ENCODE measurements at places on chromosomes 6 and 20.

DNA sequence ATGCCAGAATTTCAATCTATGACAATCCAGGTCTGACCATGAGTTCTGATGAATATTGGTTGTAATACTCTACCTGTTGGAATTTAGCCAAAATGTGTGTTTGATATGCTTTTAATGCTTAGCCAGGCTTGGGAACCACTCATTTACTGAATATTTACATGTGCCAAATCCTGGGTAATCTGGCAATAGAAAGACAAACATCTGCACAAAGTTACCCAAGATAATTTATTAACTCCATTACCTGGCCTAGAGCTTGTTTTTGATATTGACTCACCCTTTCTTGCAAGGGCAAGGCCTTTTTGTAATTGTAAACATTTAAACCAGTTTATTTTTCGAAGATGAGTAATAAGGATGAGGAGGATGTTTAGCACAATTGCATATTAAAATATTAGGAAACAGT is 13.5 kb upstream of the CD2AP start:
- no peak for DNase-seq

- no peak for DNase-seq
Observed at GRCh38 chr20:63411898-63412631, 50.9 kb upstream of the CHRNA4 start.

GRCh38 chr20:44862286-44862685 is 23.2 kb upstream of the YWHAB start:
- no peak for DNase-seq

DNA sequence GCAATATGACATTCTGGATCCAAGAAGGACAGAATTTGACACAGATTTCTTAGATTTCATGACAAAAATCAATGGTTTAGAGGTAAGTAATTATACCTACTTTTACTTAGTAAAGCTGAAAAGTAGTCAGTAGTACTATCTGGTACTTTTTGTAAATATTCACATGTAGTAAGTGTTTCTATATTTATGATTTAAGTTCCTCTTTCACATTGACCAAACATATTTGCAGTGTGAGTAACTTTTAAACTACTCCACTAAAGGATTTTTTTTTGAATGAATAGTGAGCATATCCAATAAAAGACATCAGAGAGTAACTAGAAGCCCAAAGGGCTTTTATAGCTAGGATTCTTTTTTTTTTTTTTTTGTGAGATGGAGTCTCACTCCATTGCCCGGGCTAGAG is 60.8 kb downstream of the DNAH8 start:
- DNase-seq = no peak

DNA sequence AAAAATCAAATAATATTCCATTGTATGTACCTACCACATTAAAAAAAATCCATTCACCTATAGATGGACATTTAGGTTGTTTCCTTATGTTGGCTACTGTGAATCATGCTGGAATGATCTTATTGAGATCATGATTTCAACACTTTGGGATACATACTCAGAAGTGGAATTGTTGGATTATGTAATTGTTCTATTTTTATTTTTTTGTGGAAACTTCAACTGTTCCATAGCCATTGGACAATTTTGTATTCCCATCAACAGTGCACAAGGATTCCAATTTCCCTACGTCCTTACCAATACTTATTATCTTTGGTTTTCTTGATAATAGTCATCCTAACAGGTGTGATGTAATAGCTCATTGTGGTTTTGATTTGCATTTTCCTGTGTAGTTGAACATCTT is 834.0 kb downstream of the MAFB start:
- DNase-seq = no peak

GRCh38 chr6:36201612-36202011 is 5.1 kb downstream of the BRPF3 start:
- DNase-seq = no peak

- no peak for DNase-seq
Observed at GRCh38 chr6:5729080-5729434, 277.7 kb downstream of the NRN1 start.
